Activated gamma-delta T cell treated with anti-CD3 and anti-CD28 coated beads, Interleukin-2, amount 50 U/mL, for 16 hours (primary cell): ENCODE measurements at places on chromosomes 1 and 21.

DNA sequence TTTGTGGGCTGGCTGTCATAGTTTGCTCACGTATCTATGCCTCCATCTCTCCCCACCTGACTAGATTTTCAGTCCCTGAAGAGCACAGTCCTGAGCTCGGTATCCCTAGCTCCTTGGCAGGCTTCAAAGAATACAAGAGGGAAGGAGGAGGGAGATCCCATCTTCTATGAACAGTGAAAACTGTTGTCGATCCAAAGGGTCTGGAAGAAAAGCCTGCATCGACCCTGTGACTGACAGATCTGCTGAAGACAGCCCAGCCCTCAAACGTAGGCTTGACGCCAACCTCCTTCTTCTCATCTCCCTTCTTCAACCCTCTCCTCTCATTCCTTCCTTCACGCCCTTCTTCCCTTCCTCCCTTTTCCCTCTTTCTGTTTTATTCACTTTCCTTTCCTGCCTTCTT, 13.3 kb upstream of the ADORA1 start:
- DNase-seq: no peak

GRCh38 chr1:236009857-236010256, 55.0 kb downstream of the NID1 start:
- no peak for DNase-seq

DNA sequence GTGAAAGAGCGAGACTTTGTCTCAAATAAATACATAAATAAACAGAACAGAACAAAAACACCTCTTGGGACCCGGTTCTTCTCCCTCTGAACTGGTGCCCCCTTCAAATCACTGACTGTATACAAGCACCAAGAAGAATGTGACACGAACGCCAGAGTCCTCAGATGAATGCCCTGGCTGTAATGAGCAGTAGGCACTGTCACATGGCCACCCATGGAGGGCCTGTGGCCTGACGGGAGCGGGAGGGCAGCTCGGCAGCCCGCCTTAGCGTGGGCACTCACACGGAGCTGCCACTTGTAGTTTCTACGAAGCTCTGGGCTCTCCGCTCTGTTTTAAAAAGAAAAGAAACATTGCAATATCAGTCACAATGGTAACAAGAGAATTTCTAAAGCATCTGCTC, 146.0 kb downstream of the PEX14 start:
- no peak for DNase-seq

GRCh38 chr1:36448530-36449056, 1.7 kb downstream of the OSCP1 start:
- DNase-seq: no peak

DNA sequence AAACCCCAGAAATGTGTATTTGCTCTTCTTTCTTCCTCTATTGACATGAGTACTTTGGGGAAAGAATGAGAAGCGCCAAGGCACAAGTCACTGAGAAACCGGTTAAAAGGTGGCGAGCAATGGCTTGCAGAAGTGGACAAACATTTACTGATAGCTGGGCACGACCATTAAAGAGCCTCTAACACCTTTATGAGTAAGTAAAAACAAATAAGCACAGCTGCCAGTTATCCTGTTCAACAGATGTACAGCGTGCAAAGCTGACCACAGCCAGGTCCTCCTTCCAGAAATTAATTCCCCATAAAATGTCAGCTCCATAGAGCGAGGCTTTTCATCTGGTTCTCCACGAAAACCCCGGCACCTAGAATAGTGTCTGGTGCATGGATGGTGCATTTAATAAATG, 72.7 kb downstream of the CAPZB start:
- DNase-seq: no peak
